WTC11 (cell line): ENCODE measurements at places on chromosomes 1 and 21. TPM values are rescaled to one million over a fixed set of nuclear protein-coding genes. Genes with fewer than 3 reads are reported as not detected.

DNA sequence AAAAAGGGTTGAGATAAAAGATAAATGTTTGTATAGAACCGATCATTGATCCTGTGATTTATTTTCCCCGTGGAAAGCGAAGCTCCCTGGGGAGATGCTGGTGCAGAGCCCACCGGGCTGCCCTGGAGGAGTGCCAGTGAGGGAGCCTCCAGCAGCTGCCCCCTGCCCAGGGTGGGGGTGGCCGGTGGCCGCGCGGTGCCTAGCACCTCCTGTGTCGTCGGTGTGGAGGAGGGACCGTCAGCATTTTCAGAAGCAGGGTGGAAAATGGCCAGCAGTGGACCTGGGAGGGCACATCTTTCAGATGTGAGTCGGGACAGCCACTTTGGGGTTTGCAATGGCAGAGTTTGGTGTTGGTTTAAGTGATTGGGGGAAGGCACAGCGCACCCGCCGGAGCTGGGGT is 164.0 kb downstream of the PRDM16 start:
- DNase-seq, result no peak

DNA sequence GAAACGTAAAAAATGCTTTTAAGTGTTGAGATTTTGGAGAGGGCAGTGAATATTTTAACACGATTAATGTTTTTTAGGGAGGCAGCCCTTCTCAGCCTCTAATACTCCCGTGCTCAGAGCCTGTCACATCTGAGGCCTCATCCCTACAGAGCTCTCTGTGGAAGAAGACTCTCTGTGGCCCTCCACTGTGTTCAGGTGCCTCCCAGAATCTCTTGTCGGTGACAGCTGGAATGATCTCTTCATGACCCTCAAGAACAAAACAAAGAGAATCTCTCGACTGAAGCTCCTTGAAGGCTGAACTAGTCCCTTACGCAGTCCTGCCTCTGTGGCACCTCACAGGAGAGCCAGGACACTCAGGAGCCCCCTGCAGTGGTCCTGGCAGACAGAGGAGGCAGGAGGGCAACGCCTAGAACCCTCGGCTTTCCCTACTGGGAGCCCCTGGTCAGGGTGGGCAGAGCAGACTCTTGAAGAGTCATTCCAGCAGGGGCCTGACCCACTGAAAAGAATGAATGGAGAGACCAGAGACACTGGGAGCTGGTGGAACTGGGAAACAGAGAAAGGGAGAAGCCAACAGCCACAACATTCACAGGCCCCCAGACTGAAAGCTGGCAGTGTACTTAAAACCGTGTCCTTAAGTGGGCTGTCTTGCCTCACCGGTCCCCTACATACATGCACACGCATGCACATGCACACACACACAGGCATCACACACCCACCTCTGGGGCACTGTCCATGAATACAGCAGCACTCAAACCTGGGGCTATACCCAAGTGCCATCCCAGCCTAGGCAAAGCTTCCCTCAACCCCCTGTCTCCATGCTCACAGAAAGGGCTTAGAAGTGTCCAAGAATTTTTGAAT is 67.5 kb upstream of the ANGPTL1 start:
- DNase-seq, result no peak

GRCh38 chr1:84488107-84488506 is 9.0 kb downstream of the RPF1 start:
- DNase-seq, result no peak

DNA sequence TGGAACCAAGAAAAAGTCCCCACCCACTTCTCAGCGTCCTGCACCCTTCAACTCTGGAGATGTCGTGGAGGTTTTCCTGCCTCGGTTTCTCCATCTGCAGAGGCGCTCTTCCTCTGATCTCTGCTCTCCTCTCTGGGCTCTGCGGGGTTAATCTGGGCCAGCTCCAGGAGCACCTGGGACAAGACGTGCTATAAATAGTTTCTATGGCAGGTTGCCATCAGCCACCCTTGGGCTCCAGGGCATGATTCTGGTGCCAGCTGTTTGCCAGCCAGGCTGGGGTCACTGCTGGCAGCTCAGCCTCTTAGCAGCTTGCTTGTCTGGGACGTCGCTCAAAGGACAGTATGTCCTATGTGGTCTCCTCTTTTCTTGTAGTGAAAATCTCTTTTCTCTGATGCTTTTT is 137.1 kb downstream of the ACTL8 start:
- no peak for DNase-seq

DNA sequence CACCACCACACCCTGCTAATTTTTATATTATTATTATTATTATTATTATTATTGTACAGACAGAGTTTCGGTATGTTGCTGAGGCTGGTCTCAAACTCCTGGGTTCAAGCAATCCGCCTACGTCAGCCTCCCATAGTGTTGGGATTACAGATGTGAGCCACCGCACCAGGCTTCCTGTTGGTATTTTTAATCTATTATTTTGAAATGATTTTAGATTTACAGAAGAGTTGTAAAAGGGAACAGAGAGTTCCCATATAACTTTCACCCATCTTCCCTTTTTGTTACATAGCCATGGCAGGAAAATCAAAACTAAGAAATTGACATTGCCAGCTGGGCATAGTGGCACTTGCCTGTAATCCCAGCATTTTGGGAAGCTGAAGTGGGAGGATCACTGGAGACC is 42.9 kb upstream of the CITED4 start:
- no peak for DNase-seq

DNA sequence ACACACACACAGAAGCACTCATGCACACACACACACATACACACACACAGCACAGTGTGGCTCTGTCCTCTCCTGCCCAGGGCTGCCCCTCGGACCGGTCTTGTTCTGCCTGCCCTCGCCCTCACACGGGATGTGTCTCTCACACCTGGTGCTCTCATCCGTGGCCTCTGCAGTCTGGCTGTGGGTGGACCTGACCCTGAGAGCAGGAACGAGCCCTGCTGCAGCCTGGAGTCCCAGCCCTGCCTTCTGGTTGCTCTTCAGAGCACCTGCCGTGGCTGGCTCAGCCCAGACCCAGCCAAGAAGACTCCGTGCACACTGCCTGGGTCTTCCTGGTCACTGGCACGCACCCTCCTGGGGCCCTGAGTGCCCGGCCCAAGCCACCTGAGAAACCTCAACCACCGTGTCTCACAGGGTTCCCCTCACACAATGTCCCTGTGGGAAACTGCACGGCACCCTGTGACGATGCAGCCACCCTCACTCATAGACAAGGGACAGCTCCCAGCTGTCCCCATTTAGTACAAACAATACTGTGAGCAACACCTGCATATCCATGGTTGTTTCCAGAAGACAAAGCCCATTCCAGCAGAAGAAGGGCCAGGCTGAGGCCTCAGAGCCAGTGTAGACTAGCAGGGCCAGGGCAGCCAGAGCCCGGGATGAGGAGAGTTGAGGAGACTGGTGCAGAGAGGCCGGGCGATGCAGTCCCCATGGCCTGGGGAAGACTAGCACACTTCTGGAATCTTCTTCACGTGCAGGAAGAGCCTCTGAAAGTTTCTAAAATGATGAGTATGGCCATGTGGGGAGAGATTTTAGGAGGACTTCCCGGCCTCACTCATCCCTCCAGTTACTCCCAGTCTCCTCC is 234.0 kb downstream of the NPHP4 start:
- no peak for DNase-seq

DIP2A gene
- total RNA-seq, result 36.7 to 39.4 TPM (median 38.8 TPM) in 3 replicates

IL19 gene
- not detected in 3 replicates for total RNA-seq

FAM43B gene
- 2.9 to 3.1 TPM (median 3.1 TPM) in 3 replicates for total RNA-seq

TMEM222 gene
- 24.9 to 29.8 TPM (median 28.7 TPM) in 3 replicates for total RNA-seq

FMO2 gene
- 0.16 to 0.23 TPM in 2 of 3 replicates, not detected in the other for total RNA-seq

MAGOH gene
- 57.8 to 58.4 TPM (median 57.9 TPM) in 3 replicates for total RNA-seq

DNASE2B gene
- total RNA-seq, result 0.15 to 0.23 TPM in 2 of 3 replicates, not detected in the other
